Bronchial epithelial cell (primary cell): ENCODE measurements at places on chromosomes 13 and 19. TPM values are rescaled to one million over a fixed set of nuclear protein-coding genes. Genes with fewer than 3 reads are reported as not detected.

GRCh38 chr13:20428666-20429644 lies 96.7 kb downstream of the CRYL1 start:
- DNase-seq = peak; percentile 88

CEACAM1 gene
- 1.6 and 1.7 TPM in 2 replicates for total RNA-seq

CBLC gene
- 65.0 and 73.7 TPM in 2 replicates for total RNA-seq

DNA sequence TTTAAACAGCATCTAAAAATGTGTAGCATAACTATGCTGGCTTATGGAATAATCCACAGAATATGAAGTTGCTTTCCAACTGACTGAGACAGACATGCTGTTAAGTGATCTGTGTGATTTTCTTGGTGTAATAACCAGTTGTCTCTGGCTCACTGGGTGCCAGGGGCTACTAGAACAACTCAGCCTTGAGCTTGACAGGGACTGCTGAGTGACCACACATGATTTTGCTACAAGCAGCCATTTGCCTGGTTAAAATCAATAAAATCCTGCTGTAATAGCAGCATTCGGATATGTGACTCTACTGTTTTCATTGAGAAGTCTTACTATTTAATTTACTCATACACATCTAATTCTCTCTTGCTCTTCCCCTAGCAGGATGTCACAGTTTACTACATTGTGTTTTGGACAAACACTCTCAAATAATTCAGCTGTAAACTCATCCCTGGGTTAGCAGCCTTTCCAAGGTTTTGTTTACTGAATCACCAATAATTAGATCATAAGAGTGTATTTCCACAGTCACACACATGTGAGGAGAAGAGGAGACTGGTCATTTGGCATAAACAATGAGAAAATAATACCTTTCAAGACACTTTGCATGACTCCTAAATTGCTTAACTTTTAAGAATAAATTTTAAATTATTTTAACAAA lies 426.2 kb downstream of the PCDH9 start:
- no peak for DNase-seq

- no peak for DNase-seq
Observed at GRCh38 chr13:22017226-22017625, 346.4 kb downstream of the FGF9 start.

DNA sequence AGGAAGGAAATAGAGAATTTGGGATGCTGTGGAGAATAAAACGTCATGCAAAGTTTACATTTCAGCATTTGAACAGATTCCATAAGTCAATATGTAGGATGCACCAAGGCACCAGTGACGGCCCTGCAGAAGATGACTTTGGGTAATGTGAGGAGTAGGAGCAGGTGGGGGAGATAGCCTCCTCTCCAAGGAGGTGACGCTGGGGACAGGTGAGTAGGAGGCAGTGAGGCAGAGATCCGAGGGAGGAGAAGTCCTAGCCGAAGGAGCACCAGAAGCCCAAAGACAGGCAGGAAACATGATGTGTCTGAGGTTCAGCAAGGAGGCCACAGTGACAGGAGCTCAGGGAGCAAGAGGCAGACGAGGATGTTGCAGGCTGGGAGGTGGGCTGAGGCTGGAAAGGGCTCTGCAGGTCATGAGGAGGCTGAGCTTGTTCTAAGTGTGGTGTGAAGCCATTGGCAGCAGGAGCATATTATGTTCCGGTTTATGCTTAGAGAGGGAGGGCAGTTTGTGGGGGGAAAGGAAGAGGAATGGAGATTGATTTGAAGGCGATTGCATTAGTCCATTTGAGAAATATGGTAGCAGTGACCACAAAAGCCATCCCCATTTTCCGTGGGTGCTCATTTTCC lies 55.7 kb upstream of the C1QTNF9 start:
- DNase-seq = no peak

DNA sequence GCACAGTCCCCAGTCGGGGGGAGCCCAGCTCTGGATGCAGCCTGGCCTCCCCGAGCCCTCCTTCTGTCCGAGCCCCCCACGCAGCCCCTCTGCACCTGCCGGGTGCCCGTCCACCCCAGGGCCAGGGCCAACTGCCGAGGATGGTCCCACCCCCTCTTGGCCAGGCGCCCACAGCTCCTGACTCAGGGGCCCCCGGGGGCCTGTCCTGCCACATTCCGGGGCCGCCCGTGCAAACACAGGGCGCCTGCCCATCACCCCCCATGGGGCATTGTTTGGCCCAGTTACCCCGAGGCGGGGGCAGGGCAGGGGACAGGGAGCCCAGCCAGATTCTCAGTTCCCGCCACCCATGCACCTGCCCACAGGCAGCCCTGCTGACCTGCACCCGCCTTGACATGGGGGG lies 5.3 kb upstream of the TCF3 start:
- peak; percentile 22 for DNase-seq

LRP3 gene
- total RNA-seq = 9.0 and 10.2 TPM in 2 replicates
